ENCODE measurements at places on chromosomes 12 and 14. TPM values are rescaled to one million over a fixed set of nuclear protein-coding genes. Genes with fewer than 3 reads are reported as not detected.
A peak's percentile ranks its signal among the peaks of the same experiment; 100 is the strongest.

GRCh38 chr14:88225721-88226120, 97.3 kb downstream of the KCNK10 start:
- H3K4me1 ChIP-seq, result peaks cover 13% of the 10 kb centered on the region
- peaks cover 14% of the 10 kb centered on the region for H3K27me3 ChIP-seq
- DNase-seq, result no peak
- no peak overlapping the region for H3K27ac ChIP-seq
- H3K36me3 ChIP-seq, result peaks cover 3% of the 10 kb centered on the region

The LRRC10 gene
- not detected for total RNA-seq

- DNase-seq, result no peak
- H3K4me1 ChIP-seq, result no peaks in the 10 kb centered on the region
- H3K36me3 ChIP-seq, result no peaks in the 10 kb centered on the region
- H3K27ac ChIP-seq, result no peak overlapping the region
- peaks cover 25% of the 10 kb centered on the region for H3K27me3 ChIP-seq
- no peak overlapping the region for H3K4me3 ChIP-seq
Measured at GRCh38 chr12:31019561-31019960, 54.1 kb upstream of the DDX11 start.

DNA sequence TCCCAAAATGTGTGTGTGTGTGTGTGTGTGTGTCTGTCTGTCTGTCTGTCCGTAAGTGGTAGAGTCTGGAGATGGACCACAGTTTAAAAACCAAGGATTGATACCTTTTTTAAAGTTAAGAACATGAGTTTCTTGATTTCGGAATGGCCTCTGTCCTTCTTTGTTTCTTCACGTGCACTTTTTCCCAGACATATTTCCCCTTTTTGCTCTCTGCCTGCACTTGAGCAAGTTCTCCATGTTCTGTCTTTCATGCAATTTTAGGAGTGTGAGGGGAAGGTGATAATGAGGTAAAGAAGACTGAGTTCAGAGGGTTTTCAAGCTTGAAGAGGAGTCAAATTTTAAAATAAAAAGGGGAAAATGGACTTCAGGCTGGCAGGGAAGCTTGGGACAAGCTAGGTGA, 12.7 kb downstream of the OLR1 start:
- H3K4me3 ChIP-seq, result no peak overlapping the region
- H3K4me1 ChIP-seq, result peaks cover 2% of the 10 kb centered on the region
- H3K27me3 ChIP-seq, result peaks cover 29% of the 10 kb centered on the region
- no peaks in the 10 kb centered on the region for H3K36me3 ChIP-seq

- H3K36me3 ChIP-seq, result no peaks in the 10 kb centered on the region
- H3K4me1 ChIP-seq, result no peaks in the 10 kb centered on the region
- H3K27ac ChIP-seq, result no peak overlapping the region
- no peak for DNase-seq
Measured at GRCh38 chr12:87802721-87803011, 226.5 kb downstream of the C12orf50 start.

DNA sequence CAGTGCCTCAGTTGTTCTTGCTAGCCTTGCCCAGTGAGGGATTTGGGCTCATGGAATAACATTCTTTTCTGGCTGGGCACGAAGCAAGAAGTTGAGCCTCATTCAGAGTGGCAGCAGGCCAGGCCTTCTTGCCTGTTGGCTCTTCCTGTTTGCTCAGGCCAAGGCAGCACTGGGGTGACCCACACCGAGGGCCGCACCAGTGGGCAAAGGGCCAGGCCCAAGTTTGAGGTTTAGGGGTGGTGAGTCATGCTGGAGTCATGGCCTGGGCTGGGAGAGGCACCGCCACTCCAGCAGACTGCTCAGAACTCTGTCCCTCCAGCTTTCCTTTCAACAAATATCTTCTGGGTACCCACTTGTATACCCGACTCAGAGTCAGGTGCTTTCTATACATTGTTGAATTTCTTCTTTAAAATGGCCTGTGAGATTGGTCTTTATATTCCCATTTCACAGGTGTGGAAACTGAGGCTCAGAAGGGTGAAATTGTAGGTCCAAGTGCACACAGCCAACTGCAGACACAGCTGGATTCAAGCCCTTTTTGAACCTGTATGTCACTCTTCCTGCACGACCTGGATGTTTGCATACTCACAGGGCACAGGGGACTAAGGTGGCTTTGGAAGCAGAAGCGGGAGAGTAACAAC, 279.4 kb downstream of the FOXN3 start:
- H3K27ac ChIP-seq, result no peak overlapping the region
- peaks cover 11% of the 10 kb centered on the region for H3K27me3 ChIP-seq
- H3K4me3 ChIP-seq, result no peak overlapping the region
- no peaks in the 10 kb centered on the region for H3K4me1 ChIP-seq
- no peak for DNase-seq

- H3K27me3 ChIP-seq, result no peaks in the 10 kb centered on the region
- DNase-seq, result no peak
- peaks cover 18% of the 10 kb centered on the region for H3K4me1 ChIP-seq
- no peaks in the 10 kb centered on the region for H3K36me3 ChIP-seq
- no peak overlapping the region for H3K4me3 ChIP-seq
- H3K27ac ChIP-seq, result no peak overlapping the region
Measured at GRCh38 chr14:103930051-103930604, 1.9 kb downstream of the TDRD9 start.

The DYRK2 gene
- total RNA-seq, result 46.6 TPM

The AVPR1A gene
- not detected for total RNA-seq

The SBNO1 gene
- total RNA-seq, result 45.3 TPM

DNA sequence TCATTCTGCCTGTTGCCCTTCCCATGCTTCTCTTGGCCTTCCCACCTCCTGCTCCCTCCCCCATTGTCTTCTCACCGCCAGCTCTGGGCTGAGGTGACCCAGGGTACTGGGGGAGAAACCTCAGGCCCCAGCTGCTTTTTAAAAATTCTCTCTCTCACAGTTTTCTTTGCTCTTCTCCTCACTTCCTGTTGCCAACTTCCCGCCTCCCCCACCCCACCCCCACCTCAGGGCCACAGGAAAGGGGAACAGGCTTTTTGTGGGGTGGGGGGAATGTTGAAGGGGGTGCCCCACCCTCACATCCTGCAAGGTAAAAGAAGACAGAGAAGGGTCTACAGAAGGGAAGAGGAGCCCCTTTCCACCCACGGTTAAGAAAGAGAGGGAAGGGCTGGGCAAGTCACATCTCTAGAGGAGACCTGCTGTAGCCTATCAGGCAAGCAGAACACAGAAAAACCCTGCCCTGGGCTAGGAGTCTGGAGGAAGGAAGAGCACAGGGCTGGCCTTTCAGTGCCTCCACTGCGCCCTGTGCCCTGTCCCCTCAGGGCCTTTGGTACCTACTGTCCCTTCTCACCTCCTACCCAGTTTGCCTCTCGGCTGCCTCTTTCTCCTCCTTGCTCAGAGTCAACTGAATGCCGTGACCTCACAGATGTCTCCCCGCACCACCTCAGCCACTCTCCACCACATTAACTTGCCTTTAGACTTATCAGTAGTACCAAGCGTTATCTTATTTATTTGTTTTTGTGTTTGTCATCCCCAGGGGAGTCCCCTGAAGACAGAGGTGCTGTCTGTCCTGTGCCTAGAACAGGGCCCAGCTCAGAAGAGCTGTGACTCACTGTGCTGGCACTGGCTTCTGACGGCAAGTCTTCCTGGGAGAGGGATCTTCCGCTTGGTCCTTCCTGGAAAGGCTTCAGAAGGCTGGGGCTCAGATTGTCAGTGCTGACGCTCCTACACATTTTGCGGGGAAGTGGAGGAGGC, 1.7 kb downstream of the ARHGAP9 start:
- DNase-seq, result peak; percentile 73
- peak overlapping the region; percentile 89 for H3K4me3 ChIP-seq
- H3K36me3 ChIP-seq, result peaks cover 41% of the 10 kb centered on the region

DNA sequence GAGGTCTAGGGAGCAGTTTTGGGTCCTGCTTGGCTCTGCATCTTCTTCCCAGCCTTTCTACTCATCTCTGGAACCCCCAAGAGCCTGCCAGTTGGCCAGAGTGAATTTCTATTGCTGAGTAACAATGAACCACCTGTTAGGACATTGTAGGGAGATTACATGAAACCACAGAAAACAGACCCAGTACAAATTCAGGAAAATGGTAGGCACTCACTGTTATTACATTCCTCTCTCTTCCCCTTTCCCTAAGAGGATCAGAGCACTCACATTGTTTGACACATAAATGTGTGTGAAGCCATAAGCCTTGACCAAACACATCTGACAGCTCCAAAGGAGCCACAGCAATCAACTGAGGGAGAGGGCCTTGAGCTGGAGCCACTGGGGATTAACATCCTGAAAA, 216.1 kb downstream of the TMEM132D start:
- no peaks in the 10 kb centered on the region for H3K36me3 ChIP-seq
- H3K4me1 ChIP-seq, result no peaks in the 10 kb centered on the region
- H3K27ac ChIP-seq, result no peak overlapping the region

- DNase-seq, result no peak
- H3K36me3 ChIP-seq, result no peaks in the 10 kb centered on the region
- H3K4me3 ChIP-seq, result no peak overlapping the region
- H3K4me1 ChIP-seq, result no peaks in the 10 kb centered on the region
- H3K27ac ChIP-seq, result no peak overlapping the region
Measured at GRCh38 chr14:37081218-37081617, 91.2 kb downstream of the SLC25A21 start.

GRCh38 chr14:35292051-35292769, at the start of gene PSMA6:
TSS of gene PSMA6 (plus strand) at chr14:35292382. CDS start at chr14:35292477, 95 bp downstream.
- peaks cover 19% of the 10 kb centered on the region for H3K36me3 ChIP-seq

DNA sequence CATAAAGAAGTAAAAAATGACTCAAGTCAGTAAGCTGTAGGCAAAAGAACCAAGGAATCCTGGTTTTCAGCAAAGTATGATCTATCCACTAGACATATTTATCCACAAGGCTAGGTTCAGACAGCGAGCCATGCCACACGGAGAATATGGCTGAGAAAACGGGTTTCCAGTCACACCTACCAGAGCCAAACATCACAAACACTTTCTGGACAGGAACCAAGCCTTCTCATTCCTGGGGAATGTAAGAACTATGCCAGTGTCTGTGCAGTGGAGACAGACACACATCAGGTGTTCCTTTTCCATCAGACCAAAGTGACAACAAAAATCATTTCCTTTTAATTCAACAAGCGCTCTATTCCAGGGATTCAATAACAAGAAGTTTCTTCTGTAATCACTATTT, 41.1 kb downstream of the AREL1 start:
- no peaks in the 10 kb centered on the region for H3K27me3 ChIP-seq
- H3K4me3 ChIP-seq, result no peak overlapping the region
- H3K27ac ChIP-seq, result no peak overlapping the region
- H3K36me3 ChIP-seq, result peaks cover 50% of the 10 kb centered on the region
- peaks cover 14% of the 10 kb centered on the region for H3K4me1 ChIP-seq

- DNase-seq, result no peak
- peaks cover 14% of the 10 kb centered on the region for H3K27me3 ChIP-seq
- H3K36me3 ChIP-seq, result no peaks in the 10 kb centered on the region
- no peak overlapping the region for H3K4me3 ChIP-seq
- no peaks in the 10 kb centered on the region for H3K4me1 ChIP-seq
- H3K27ac ChIP-seq, result no peak overlapping the region
Measured at GRCh38 chr12:52207106-52207505, 15.3 kb upstream of the KRT80 start.

Data from activated CD8-positive, alpha-beta memory T cell treated with anti-CD3 and anti-CD28 coated beads, Interleukin-2, amount 10 ng/mL, durations not matched to agents 7 days and 5 days (primary cell).